ENCODE measurements at places on chromosomes 12 and 14.

DNA sequence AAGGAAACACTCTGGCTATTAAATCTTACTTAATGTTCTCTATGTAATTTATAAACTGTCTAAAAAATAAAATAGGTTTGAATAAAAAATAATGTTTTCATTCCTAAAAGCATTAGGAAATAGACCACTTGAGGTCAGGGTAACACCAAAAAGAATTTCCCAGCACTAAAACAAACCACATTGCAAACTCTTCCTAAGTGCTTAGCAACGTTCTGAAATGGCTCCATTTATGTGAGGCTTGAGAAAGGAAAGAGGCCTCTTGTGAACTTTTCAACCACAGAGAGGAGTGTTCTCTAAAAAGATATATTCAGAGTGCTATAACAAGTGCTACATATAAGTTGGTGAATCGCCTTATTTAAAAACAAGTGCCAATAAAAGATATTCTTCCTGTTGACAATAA lies 42.7 kb downstream of the ALX1 start:
- no peak for DNase-seq

DNA sequence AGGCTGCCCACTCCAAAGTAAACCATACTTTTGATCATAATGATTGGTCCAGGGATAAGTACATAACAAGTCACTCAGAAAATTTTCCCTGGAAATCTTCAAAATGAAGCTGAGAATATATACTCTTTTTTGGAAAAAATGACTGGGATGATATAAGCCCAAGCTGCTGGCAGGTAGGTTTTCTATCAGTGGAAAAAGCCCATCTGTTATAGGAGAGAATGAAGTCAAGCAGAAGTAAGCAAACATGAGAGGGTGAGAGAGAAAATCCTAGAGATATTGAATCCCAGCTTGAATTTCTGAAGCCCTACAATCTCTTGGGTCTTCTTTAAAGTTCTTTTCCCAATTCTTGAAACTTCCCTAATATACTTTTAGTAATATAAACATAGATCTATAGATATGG lies 37.3 kb upstream of the ZDHHC17 start:
- no peak for DNase-seq

DNA sequence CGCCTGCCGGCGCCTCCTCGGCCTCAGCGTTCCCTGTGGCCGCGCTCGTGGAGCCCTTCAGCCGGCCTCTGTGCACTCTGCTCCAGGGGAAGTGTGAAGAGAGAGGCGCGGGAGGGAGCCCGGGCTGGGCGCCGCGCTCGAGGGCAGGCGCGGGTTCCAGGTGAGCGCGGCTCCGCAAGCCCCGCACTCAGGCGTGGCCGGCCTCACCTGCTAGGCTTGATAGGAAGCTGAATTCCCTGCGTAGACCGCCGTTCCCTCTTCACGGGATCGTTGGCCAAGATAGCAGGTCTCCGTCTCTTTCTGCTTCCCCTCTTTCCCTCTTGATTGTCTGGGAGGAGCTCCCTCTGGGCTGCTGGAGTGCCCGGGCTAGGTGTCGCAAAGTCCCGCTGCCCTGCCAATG lies 89.7 kb downstream of the ASCL4 start:
- no peak for DNase-seq

- DNase-seq = no peak
Measured at GRCh38 chr12:110028323-110028722, 20.0 kb downstream of the C12orf76 start.

DNA sequence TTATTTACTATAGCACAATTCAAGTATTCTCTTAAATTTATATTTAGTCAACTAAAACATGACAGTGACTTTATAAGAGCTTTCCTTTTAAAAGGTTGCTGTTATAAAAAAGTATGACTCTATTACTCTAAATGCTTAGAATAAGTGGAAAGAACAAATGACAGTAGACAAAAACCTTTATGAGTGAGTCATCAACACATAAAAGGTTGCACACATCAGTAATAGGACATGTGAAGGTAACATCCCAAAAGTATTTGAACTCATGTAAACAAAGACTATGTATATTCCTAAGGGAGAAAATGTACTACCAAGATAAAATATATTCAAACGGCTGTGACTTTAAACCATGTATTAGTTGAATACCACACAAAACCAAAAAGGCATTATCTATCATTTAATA lies 98.8 kb downstream of the PAWR start:
- DNase-seq = no peak

DNA sequence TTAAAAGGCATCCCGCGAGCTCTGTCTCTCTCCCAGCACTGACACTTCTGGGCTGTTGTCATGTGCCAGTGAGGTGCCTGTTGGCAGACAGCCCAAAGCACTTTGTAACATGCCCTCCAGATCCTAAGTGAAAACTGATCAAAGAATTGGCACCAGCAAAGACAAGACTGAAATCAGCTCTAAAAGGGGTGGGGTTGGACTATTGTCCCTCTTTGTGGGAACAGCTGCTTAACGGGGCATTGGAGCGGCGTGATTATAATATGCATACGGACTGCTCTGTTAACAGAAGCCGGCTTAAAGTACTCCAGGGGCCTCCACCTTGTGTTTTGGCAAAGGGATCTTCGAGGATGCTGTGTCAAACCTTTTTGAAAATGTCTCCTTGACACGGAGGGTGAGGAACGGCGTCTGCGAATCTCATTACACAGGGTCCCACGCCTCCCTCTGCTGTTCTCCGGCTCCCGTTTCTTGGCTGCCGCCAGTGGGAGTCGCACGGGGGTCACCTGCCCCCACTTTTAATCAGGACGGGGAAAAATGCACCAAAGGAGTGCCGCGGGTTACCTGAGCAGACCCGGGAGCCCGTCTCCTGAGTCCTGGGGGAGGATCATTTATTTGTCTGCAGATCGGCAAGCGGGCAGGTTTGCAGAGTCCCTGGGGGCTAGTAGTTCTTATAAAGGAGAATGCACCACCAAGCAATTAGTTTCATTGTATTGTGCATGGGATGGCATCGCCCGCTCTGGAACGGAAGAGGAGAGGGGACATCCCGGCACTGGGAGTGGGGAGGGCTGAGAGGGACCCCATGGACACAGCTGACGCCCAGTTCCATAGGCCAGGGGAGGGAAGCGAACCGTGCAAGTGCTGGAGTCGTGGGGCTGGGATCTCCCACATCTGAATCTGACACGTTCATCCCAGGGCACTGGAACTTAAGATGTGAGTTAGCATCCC lies 44.3 kb downstream of the SPRING1 start:
- peak; percentile 66 for DNase-seq

DNA sequence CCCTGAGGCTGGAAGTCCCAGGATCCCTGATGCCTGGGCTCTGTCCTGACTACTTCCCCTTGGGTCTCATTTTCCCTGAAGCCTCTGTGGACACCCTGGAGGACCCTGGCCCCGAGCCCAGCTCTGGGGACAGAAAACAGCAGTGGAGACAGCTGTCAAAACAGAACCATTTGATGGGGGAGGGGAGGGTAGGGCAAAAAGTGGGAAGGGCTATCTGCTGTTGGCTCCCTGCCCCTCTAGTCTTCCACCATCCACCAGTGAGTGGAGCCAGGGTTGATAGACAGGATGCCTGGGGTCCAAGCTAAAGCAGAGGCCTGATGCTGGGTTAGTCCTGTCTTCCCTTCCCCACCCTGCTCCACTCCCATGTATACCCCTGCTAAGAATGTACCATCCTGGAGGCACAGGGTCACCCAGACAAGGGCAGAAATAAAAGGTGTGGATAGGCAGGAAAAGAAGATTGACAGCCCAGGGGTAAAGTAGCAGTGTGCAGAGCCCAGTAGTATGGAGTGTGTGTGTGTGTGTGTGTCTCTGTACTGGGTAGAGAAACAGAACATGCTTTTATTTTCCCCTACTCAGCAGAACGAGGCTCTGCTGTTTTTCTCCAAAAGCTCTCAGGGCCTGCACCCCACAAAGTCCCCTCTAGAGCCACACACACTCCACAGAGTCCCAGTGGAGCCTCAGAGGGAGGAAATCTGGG lies 9.8 kb downstream of the ZNF385A start:
- DNase-seq = peak; percentile 91

- DNase-seq = no peak
Measured at GRCh38 chr12:4201333-4202100, 72.0 kb upstream of the CCND2 start.

DNA sequence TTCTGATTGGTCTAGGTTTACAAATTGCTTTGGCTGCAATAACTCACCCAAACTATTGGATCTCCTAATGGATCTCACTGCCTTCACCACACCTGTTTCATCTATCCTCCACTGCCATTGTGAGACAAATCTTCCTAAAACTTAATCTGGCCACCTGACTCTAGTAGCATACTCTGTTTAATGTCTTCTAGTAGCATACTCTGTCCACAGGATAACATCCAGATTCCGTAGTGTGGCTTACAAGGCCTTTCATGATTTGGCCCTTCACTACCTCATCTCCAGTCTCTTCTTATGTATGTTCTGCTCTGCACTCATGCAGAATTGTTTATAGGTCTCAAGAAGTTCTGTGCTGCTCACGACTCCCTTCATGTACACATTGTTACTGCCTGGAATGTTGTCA lies 10.0 kb downstream of the HSD17B6 start:
- DNase-seq = no peak

GRCh38 chr14:55361190-55361589 lies 50.4 kb downstream of the ATG14 start:
- DNase-seq = no peak

- no peak for DNase-seq
Measured at GRCh38 chr14:93081876-93082570, 33.7 kb downstream of the ITPK1 start.

- peak; percentile 88 for DNase-seq
Measured at GRCh38 chr12:26878661-26879119, 45.7 kb upstream of the ITPR2 start.

GRCh38 chr12:21825886-21826617 lies 51.5 kb upstream of the KCNJ8 start:
- no peak for DNase-seq

DNA sequence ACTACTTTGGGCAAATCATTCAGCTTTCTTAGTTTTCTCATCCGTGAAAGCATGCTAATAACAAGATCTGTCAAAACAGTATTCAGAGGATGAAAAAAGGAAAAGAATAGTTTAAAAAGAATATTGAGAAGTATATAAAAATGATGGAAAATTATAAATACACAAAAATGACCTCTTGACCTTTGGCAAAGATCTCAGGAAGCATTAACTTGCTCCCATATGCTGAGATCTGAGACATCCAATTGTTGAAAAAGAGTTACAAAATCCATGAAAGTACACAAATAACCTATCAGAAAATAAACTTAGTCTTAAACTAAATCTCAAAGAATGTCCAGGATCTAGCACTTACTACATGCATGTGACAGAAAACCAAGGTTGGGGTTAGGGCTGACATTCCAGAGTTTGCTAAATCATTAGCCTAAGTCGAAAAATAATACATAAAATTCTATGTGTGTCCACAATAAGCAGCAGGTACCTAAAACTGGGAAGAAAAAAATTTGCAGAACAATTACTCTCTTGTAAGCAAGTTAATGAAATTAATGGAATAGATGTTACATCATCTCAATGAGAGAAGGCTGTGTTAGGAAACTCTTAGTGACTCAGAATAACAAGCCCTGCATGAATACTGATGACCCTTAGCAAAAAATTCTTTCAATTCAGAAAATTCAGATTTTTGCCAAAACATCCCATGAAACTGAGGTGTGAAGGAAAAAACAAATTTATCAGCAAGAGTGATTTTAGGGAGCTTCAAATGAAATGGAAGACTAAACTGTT lies 3.4 kb downstream of the PAH start:
- no peak for DNase-seq

- no peak for DNase-seq
Measured at GRCh38 chr14:74077401-74077800, 6.9 kb downstream of the ALDH6A1 start.

- no peak for DNase-seq
Measured at GRCh38 chr12:46941981-46942380, 116.2 kb upstream of the SLC38A4 start.

- DNase-seq = no peak
Measured at GRCh38 chr12:119594399-119594730, 791 bp downstream of the TMEM233 start.

GRCh38 chr14:69360438-69361108 lies 37.5 kb downstream of the ERH start:
- DNase-seq = no peak

- no peak for DNase-seq
Measured at GRCh38 chr12:42968426-42968825, 378.9 kb upstream of the PRICKLE1 start.

- DNase-seq = no peak
Measured at GRCh38 chr12:28051516-28052354, 79.2 kb upstream of the PTHLH start.

DNA sequence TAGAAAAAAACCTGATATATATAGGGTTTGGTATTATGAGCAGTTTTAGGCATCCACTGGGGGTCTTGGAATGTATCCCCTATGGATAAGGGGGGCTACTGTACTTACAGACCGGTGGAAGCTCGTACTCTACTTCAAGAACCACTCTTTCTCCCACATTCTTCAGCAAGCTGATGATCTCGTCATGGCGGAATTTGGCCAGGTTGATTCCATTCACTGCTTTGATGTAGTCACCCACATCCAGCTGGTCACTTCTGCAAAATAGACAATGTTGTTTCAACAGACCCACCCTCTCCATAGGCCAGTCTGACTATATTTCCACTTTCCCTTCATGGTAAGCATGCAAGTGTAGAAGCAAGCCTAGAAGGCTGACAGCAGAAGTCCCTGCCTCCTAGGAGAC lies 139.9 kb downstream of the GRIP1 start:
- no peak for DNase-seq

DNA sequence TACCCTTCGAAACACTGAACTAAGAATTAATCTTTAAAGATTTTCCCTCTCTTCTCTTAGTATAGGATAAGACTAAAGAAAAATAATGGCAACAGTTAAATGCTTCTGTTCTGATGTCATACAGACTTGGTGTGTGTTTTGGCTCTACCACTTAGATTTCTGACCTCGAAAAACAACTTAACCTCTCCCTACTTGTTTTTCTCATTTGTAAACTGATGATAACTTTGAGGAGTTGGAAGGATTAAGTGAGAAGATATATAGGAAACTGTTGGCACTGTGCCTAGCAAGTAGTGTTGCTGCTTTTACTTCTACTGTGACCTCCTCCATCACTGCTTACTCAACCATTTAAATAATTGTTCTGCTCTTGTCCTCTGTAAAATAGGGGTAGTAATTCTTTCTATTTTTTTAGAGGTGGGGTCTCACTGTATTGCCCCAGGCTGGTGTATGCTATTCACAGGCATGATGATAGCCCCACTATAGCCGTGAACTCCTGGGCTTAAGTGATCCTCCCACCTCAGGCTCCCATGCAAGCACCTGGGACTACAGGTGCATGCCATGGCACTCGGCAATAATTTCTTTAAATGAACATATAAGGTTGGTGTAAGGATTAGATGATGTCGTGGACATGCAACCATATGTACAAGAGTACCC lies 22.4 kb downstream of the PALS1 start:
- no peak for DNase-seq

GRCh38 chr12:10634427-10634826 lies 21.0 kb upstream of the MAGOHB start:
- no peak for DNase-seq

GRCh38 chr14:105193916-105194782 lies 13.0 kb upstream of the NUDT14 start:
- peak; percentile 70 for DNase-seq

- no peak for DNase-seq
Measured at GRCh38 chr14:93028724-93029076, 87.0 kb downstream of the ITPK1 start.
